ENCODE measurements at places on chromosomes 11 and 22.

- DNase-seq: no peak
Measured at GRCh38 chr11:88352139-88352538, 14.6 kb upstream of the CTSC start.

- DNase-seq: no peak
Measured at GRCh38 chr11:118819334-118820024, 28.5 kb upstream of the DDX6 start.

DNA sequence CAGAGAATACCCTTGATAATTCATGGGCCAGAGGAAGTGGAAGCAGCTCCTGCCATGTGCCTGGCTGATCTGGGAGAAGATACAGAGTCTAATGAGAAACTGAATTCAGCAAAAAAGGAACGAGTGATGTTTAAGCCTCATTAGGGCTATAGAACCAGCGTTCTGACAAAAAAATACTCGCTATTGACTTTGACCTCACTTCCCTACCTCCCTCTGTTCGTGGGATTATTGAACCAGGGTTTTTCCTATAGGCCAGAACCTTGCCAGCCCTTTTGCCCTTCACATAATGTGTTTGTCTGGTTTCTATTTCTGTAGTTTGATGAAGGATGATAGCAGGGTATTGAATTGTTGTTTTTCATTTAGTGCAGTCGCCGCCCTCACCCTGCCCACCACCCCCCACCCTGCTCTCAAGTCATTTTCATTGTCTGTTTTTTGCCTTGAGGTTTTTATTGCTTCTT, 7.6 kb upstream of the RBFOX2 start:
- DNase-seq: no peak

- no peak for DNase-seq
Measured at GRCh38 chr22:49192180-49192856, 635.4 kb downstream of the BRD1 start.

DNA sequence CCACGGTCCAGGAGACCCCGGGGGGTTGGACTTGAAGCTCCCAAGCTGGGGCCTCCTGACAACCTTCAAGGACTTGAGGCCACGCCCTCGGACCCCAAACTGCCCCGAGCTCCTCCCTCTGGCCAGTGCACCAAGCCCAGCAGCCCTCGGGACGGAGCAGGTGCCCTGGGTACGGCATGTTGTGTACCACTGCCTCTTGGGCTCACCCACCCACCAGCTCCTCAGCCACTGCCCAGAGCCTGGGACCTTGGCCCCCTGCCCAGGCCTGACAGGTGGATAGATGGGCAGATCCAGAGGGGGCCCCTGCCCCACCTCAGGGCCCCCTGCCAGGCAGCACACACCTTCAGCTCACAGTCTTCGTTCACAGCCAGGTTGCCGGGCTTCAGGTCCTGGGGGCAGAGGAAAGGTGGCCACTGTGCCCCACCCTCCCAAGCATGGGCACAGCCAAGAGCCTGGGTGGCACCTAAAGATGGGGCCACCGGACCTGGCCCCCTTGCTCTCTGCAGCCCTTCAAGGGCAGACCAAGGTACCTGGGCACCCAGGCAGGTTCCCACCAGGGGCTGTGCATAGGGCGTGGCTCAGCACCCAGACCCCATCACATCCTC, 5.1 kb downstream of the MAPK12 start:
- no peak for DNase-seq

- no peak for DNase-seq
Measured at GRCh38 chr11:72534371-72535193, 100.3 kb upstream of the CLPB start.

DNA sequence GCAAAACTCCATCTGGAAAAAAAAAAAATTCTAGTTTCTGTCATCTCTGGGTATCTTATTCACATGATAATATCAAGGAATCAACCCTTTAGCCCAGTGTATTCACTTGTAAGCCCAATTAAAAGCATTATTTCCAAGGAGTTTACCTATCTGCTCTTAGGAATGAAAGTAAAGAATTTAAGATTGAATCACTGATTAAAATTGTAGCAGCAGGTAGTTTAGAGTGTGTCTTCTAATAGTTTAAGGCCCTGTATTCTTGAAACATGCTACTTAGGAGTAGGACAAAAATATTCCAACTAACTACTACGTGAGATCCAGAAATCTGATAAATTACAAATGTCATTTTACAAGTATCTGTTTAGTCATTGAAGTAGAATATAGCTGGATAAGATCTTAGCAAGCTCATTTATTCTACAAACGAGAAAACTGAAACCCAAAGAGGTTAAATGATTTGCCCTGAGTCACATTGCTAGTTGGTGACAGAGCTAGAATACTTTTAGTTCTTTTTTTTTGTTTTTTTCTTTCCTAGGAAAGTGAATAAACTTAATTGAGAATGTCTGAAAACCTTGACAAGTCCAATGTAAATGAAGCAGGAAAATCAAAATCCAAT, 4.0 kb downstream of the TCP11L1 start:
- no peak for DNase-seq

- no peak for DNase-seq
Measured at GRCh38 chr22:36999463-36999862, 19.8 kb downstream of the TST start.

DNA sequence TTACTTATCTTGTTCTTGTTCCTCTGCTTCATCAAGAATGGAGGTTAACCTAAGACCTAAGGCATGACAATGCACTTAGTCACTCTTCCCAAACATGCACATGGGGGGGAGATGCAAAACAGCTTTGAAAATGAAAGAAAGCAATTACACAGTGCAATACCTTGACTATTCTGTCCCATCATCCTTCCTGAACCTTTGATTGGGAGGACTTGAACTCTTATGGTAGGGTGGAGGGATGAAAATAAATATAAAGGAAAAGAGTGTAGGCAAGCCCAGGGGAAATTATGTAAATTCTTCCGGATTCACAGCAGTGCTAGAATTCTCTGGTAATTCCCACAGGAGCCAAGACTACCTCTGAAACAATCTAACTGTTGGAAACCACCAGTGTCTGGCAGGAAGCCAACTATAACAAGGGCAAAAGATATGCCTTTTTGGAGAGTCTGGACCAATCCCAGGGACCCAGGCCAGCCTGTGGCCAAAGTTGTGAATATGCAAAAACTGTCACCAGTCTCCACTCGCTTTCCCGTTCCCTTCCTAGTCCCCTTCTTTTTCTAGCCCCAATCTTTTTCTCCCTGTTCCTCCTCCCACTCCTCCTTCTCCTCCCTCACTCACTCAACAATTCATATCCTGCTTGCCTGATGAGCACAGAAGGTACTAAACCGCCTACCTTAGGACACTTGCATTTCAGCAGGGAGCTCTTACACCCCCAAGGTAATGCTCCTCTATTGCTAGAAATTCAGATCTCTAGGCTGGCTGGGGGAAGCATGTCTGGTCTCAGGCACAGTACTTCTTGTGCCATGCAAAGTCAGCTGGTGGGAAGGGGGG, 2.5 kb upstream of the RCN1 start:
- DNase-seq: no peak

DNA sequence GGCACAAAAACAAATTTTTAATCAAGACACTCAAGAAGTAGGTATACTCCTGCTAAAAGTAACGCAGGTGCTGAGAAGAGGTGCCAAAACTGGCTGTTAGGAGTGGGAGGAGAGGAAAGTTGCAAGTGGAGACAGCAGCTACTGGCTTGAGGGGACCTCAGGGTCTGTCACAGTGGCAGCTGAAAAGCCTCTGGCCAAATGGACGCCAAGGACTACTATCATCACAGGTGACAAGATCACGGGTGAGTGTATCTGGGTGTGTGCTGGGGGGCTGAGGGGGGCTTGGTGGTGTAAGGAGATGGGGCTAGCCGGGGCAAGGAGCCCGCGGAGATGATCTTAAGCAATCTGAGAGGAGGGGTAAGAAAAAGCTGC, 687 bp downstream of the ZNF202 start:
- no peak for DNase-seq

- no peak for DNase-seq
Measured at GRCh38 chr22:46363611-46364321, 28.3 kb downstream of the TRMU start.

DNA sequence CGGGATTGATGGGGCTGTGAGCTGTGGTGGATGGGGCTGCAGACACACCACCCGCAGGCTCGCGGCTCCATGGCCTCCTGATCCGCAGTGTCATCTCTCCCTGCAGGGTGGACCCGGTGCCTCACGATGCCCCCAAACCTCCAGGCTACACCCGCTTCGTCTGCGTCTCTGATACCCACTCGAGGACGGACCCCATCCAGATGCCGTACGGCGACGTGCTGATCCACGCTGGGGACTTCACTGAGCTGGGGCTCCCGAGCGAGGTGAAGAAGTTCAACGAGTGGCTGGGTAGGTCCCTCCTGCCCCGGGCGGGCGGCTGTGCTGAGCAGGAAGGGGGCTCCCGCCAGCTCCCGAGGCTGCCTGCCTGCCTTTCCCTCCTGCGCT, 23.1 kb downstream of the MPPED1 start:
- DNase-seq: no peak

DNA sequence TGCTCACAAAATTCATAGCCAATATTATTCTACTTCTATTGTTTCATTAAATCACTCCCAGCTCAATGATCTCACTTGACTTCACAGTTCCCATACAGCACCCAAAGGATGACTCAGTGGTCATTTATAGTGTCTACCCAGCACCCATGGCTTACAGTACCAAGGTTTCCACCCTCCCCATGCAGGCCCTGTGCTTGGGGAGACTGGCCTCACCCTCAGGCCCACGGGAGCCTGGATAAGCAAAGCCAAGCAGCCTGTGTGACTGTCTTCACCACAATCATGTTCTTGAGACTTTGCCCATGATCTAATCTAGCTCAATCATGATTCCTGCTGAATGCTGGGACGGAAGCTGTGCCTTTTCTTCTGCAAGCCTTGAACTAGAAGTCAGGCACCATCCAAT, 97.6 kb downstream of the SLC36A4 start:
- no peak for DNase-seq

- DNase-seq: no peak
Measured at GRCh38 chr11:127000981-127001380, 411 bp upstream of the KIRREL3 start.

DNA sequence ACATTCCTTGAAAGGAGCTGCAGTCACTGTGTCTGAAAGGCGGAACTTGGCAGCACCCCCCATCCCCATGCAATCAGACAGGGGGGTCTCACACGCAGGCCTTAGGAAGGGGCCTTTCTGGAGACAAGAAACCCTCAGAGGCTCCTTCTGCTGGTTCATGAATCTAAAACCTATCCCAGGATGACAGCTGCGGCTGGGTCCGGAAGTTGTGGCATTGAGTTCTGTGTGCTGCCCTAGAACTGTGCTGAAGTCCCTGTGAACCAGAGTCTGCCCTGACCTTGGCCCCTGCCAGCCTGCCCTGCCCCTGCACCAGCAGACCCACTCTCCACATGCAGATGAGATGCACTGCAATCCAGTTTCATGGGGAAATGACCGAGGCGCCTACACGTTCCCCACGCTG, 268.0 kb downstream of the CTTN start:
- no peak for DNase-seq

DNA sequence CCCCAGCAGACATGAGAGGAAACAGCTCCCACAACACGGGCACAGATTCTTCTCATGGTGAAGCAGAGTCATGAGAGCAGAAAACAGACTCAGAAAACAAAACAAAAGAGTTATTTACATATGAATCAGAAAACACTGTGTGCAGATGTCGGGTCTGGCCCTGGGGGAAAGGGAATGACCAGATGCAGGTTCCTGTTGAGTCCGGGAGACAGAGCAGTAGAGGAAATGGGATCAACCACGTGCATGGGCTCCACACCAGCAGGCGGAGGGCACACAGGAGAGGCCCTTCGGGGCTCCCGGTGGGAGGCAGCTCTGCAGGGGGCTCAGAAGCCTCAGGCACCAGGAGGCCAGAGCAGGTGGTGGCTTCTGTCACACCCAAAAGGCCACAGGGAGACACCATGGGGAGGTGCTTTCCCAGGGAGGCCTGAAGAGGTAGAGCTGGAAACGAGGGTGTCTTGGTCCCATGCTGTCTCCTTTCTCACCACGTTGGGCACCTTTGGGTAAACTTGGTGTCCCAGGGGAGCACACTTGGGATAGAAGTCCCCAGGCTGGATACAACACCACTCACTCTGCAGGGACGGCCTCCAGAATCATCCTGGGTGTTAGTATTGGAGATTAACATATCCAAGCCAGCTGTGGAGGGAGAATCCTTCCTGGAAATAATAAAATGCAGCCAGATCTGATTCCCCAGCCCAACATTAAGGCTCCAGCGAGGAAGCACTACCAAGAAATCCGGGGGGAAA, 764.7 kb downstream of the BRD1 start:
- no peak for DNase-seq

- DNase-seq: no peak
Measured at GRCh38 chr11:120840661-120841060, 183.2 kb upstream of the TBCEL start.

DNA sequence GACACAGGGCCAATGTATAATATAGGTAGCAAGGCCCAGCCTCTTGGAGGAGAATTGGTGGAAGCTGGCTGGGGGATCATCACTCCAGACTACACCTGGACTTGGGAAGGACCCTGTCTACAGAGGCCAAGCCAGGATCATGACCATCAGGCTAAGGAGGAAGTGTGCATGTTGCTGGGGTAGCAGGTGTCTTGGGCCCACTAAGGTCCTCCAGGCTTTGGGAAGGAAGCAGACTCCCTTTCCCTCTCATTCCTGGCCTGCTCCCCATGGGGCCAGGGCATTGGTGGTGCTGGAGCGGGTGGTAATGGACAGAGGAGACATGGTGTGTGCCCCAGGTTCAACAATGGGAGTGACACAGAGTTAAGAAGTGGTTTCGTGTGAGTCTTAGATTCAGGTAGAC, 16.0 kb upstream of the TUB start:
- no peak for DNase-seq

DNA sequence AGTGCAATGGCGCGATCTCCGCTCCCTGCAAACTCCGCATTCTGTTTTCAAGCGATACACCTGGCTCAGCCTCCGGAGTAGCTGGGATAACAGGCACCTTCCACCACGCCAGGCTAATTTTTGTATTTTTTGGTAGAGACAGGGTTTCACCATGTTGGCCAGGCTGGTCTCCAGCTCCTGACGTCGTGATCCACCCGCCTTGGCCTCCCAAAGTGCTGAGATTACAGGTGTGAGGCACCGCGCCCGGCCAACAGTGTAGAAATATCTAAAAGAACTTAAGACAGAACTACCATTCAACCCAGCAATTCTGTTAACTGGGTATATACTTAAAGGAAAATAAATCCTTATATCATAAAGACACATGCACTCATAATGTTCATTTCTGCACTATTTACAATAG, 335.3 kb upstream of the LUZP2 start:
- DNase-seq: no peak

- no peak for DNase-seq
Measured at GRCh38 chr11:128835741-128836430, 31.2 kb downstream of the KCNJ1 start.

GRCh38 chr11:69351460-69351859, 57.5 kb downstream of the MYEOV start:
- DNase-seq: no peak

- DNase-seq: no peak
Measured at GRCh38 chr22:44618400-44618799, 83.6 kb upstream of the PRR5 start.

- DNase-seq: no peak
Measured at GRCh38 chr11:32529994-32530588, 53.5 kb upstream of the EIF3M start.

GRCh38 chr11:95734009-95734572, 55.5 kb downstream of the FAM76B start:
- DNase-seq: no peak

GRCh38 chr22:22210375-22210774, 34.2 kb upstream of the VPREB1 start:
- peak; percentile 46 for DNase-seq

GRCh38 chr22:30649430-30650007, 13.9 kb downstream of the SLC35E4 start:
- DNase-seq: peak; percentile 87

Data from stimulated activated CD4-positive, alpha-beta T cell treated with anti-CD3 and anti-CD28 coated beads, TNF-alpha, amount 100 ng/mL, for 48 hours (primary cell).